Stimulated activated CD4-positive, alpha-beta T cell treated with anti-CD3 and anti-CD28 coated beads, Interleukin-1b, Interleukin-23, amount 100 ng/mL, for 24 hours (primary cell): ENCODE measurements at places on chromosomes 5 and 9.

- DNase-seq = no peak
Observed at GRCh38 chr9:75088646-75089372, 495 bp downstream of the OSTF1 start.

GRCh38 chr9:71891557-71892189, 19.3 kb downstream of the ABHD17B start:
- DNase-seq = no peak

DNA sequence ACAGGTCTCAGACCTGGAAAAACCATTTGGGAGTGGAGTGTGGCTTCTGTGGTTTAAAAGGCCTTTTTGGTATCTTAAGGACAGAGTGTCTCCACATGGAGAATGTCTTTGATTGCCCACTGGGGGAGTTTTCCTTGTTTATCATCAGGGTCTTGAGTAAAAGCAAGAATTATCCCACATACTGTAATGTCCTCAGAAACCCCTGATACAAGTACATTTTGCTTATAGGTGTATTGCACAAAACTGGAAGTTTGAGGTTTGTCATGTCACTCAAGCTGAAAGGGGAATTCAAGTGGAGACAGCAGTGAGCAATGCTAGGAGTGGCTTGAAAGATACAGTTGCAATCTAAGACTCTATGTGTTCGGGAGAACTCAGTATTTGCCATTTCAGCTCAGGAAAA, 62.7 kb upstream of the GRAMD2B start:
- no peak for DNase-seq

- DNase-seq = peak; percentile 29
Observed at GRCh38 chr9:133792721-133793470, 54.7 kb upstream of the SARDH start.

GRCh38 chr5:171841984-171842776, 56.6 kb downstream of the SMIM23 start:
- DNase-seq = no peak

DNA sequence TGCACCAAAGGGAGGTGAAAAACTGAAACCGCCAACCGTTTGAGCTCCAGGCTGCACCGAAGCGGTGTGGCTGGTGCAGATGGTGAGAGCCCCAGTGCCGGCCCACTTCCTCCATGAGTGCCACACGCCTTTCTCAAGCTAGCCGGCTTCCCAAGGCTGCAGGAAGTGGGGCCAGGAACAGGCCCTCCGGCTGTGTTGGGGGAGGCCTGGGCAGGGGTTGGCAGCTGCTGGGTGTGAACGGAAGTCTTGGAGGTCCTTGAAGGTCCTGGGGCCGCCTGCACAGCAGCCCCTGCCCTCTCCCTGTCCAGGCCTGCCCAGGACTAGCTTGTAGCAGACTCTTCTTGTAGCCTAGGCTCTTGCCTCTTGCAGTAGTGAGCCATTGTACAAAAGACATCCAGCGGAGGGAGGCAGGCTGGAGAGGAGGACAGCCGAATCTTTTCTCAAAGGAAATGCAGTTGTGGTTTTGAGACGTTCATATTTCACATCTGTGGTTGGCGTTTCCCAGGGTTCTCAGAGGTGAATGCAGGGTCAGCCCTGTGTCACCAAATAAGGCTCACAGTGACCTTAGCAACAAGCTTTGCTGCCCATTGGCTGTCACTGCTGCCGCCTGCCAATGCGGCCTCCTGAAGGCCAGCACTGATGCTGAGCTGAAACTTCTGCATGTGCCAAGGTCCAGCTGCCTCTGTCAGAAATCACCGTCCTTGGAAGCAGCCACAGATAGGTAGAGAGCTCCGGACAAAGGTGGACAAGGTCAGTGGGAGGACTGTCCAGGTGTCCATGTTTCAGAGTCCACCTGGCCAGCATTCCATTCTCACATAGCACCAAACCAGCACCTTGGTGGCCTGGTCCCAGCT, 23.9 kb downstream of the IRF1 start:
- no peak for DNase-seq

DNA sequence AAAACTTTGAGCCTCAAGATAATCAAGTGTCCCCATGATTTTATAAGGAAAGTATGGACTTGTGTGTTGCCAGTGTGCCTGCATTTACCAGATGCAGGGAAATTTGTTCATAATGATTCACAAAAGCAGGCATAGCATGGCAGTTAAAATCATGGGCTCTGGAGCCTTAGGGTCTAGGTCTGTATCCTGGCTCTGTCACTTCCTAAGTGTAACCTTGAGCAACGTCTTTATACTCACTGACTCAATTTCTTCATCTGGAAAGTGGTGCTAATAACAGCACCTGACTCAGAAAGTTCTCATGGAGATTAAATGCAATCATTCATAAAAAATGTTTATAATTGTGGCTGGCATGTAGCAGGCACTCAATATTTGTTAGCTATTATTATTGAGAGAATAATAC, 234.9 kb downstream of the SAXO1 start:
- no peak for DNase-seq

- no peak for DNase-seq
Observed at GRCh38 chr5:112064956-112065355, 308.0 kb upstream of the NREP start.

DNA sequence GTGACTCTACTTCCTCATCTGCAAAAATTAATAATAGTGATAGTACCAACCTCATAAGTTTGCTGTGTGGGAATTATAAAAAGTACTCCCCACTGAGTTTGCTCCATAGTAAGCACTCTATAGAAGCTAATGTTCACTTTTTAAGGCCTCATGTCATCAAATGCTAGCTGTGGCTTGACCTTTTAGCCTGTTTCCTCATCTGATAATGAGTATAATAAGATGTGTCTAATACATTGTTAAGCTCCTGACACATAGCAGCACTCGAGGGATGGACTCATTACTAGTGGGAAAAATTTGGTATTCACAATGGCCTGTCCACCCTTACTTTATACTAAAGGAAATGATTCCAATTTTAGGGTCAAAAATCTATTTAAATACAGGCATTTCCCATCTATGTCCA, 26.1 kb upstream of the CAST start:
- DNase-seq = no peak

DNA sequence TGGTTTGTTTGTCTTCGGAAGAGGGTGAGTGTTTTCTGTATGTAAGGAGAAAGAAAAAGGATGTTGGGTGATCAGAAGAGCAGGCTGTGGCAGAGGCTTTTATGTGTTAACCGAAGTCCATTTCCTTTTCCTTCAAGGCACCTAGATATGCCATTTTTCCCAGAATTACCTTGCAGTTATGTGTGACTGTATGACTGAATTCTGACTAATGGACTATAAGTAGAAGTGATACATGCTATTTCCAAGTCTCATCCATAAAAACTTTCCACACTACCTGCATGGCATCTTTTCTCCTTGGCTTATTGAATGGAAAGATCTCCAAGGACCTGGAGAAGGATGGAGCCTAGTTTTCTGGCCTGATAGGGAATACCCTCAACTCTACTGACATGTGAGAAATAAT, 10.6 kb upstream of the NDUFS4 start:
- DNase-seq = no peak

- peak; percentile 21 for DNase-seq
Observed at GRCh38 chr5:69414885-69415583, at the start of gene MARVELD2. Gene MARVELD2, plus strand, starts transcription at chr5:69415116. Its CDS starts 4,270 bp downstream, at chr5:69419386.

DNA sequence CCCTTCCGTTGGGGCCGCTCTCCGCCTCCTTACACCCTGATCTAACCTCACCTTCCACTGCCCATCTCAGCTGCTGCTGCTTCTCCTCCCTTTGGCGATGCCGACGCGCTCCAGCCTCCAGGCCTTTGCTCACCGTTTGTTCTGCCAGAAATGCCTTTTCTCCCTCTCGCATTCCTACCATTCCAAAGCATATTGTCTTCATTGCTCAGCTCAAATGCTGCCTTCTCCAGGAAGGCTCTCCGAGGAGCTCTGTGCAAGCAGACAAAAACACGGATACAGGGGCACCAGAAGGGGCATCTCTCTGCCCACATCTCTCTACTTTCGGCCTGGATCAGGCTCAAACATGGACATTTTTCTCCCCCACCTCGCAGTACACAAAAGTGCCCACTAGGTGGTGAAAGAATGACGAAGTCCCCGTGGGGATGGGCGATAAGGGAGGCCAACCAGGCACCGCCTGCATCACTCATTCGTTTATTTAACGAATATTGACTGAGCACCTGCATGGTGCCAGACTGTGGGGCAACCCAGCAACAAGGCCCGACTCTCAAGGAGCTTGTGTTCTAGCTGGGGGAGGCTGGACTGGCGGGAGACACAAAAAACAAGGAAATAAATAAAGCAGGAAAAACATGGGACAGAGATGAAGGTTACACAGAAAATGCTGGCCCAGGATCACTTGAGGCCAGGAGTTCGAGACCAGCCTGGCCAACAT, 7.3 kb upstream of the GRHPR start:
- DNase-seq = peak; percentile 52

GRCh38 chr5:72108202-72109061, 1.2 kb downstream of the MAP1B start:
- DNase-seq = no peak

- no peak for DNase-seq
Observed at GRCh38 chr5:38830521-38831051, 15.2 kb upstream of the OSMR start.

GRCh38 chr9:97480174-97480573, 21.3 kb upstream of the TMOD1 start:
- DNase-seq = no peak

DNA sequence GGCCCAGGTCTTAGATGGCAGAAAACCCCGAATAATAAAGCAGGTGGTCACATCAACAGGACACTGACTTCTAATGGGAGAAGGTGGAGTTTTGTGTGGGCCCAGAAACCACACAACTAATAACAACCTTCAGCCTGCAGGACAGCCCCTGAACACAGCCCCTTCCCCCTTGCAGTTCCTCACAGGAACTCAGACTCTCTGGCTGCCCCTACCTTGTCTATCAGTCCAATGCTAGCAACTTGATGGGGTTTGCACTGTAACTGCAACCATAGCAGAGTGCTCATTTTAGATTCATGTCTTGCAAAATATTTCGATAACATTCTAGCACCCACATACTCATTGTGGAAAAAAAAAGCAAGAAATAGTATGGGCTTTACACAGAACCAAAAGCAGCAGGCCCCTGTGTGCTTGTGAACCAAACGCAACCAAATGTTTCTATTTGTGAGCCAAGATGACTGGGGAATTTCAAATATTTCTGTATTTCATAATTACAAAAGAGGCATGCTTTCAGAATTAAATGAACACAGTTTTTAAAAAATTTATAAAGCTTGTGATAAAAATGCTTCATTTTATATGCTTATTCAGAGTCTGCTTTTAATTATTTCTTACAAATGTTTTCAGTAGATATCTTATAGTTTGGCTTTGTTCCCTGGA, 62.7 kb upstream of the PDE4D start:
- DNase-seq = no peak

DNA sequence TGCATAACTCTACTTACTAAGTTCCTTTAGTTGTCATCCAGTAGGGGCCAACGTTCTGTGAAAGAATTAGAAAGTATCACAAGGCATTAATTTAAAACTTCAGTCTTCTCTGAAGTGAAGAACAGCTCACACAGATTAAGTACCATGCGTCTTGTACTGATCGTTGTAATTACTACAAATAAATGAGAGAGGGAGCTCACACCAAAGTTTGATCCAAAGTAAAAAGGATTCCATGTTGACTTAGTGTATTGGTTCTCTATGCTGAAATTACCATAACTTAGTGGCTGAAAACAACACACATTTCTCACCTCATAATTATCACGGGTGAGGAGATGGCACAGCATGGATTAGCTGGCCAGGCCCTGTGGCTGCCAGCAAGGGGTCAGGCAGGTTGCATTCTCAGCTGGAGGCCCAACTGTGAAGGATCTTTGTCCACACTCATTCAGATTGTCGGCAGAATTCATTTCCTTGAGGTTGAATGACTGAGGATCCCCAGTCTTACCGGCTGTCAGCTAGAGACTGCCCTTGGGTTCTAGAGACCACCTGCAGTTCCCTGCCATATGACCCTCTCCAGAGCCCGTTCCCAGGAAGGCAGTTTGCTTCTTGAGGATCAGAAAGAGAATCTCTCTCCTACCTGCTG, 169.1 kb downstream of the YTHDC2 start:
- DNase-seq = no peak

DNA sequence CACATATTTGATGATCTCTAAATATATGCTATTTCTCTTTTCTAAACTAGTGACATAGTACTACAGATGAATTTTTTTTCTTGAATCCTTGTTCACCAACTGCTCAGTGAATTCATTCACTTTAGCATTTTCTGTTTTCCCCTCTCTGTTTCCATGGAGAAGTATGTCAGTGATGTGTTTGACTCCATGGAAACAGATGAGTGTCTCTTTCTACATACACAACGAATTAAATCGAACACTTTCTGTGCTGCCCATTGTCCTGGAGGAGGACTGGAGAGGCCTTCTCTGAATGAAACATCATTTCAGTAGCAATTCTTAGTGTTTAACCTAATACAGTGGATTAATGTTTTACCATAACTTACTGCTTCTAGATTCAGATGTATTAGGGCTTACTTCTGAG, 9.5 kb downstream of the INVS start:
- no peak for DNase-seq

- DNase-seq = no peak
Observed at GRCh38 chr9:86549401-86549811, 195.2 kb upstream of the TUT7 start.

GRCh38 chr9:90956026-90956810, 154.6 kb downstream of the SYK start:
- DNase-seq = no peak

DNA sequence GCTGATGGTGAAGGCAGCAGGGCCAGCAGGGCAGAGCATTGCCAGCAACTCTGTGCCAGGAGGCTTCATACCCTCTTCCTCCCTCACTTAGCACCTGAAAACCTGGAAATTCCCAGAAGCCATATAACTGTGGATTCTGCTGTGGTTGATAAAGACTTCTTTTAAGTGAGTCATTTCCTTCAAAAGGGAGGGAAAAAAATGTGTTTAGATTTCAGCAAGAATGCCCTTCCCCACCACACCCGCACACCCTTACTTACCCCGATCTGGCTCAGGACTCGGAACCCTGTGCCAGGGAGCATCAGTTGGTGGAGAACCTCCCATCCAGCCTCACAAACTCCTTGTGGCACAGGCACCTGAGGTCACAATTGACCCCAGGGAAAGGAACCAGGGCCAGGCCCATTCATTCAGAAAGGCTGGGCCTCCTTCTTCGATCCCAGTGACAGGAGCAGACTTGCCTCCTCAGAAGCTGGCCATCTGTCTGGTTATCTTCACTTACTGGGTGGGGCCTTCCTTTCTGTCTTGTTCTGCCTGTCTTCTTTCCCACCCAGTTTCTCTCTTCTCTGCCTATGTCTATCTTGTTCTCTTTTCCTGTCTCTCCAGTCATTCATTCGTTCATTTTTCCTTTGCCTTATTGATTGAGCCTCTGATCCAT, 62.6 kb downstream of the PLAC8L1 start:
- no peak for DNase-seq

DNA sequence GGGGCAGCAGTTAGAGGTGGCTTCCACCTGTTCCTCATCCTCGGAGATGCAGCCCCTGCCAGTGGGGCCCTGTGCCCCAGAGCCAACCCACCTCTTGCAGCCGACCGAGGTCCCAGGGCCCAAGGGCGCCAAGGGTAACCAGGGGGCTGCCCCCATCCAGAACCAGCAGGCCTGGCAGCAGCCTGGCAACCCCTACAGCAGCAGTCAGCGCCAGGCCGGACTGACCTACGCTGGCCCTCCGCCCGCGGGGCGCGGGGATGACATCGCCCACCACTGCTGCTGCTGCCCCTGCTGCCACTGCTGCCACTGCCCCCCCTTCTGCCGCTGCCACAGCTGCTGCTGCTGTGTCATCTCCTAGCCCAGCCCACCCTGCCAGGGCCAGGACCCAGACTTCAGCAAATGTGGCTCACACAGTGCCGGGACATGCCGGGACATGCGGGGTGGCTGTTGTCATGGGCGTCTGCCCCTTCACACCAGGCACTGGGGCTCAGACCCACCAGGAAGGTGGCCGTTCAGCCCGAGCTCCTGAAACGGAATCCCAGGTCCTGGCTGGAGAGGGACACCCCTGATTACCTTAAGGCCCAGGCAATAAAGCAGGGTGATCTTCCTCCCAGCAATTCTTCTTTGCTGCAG, 841 bp downstream of the CYSRT1 start:
- no peak for DNase-seq
